ENCODE measurements at places on chromosomes 6 and 20. TPM values are rescaled to one million over a fixed set of nuclear protein-coding genes. Genes with fewer than 3 reads are reported as not detected.

- H3K4me1 ChIP-seq, result no peaks in the 10 kb centered on the region
- H3K27ac ChIP-seq, result no peak overlapping the region
- H3K36me3 ChIP-seq, result no peaks in the 10 kb centered on the region
- H3K27me3 ChIP-seq, result no peaks in the 10 kb centered on the region
- DNase-seq, result no peak
Measured at GRCh38 chr6:32883789-32884188, 29.8 kb downstream of the PSMB9 start.

GRCh38 chr20:59816146-59816738, 117.2 kb downstream of the SYCP2 start:
- H3K27me3 ChIP-seq, result no peaks in the 10 kb centered on the region
- H3K27ac ChIP-seq, result no peak overlapping the region
- no peak for DNase-seq
- H3K4me1 ChIP-seq, result no peaks in the 10 kb centered on the region
- no peak overlapping the region for H3K4me3 ChIP-seq

DNA sequence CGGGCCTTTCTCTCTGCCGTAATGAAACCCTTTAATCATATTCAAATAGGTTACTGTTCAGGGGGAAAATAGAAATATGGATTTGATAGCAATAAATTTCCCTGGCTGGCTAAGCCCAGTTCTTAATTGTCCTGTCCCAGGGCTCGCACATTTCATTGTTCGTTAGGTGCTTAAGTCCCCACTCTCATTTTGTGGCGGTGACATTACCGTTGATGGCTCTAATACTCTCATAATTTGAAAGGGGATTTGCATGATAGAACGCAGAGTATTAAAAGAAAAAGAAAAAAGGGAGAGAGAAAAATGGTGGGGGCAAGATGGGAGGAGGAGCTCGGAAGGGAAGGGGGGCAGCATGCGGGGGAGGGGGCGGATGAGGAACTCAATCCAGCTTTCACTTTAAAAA, 79.1 kb upstream of the FOXP4 start:
- H3K36me3 ChIP-seq, result no peaks in the 10 kb centered on the region
- DNase-seq, result no peak
- H3K4me1 ChIP-seq, result peaks cover 31% of the 10 kb centered on the region
- no peak overlapping the region for H3K4me3 ChIP-seq
- H3K27ac ChIP-seq, result no peak overlapping the region

- H3K27ac ChIP-seq, result no peak overlapping the region
- no peaks in the 10 kb centered on the region for H3K27me3 ChIP-seq
- H3K4me3 ChIP-seq, result no peak overlapping the region
Measured at GRCh38 chr6:105897131-105897530, 189.0 kb upstream of the PRDM1 start.

SPDEF gene
- 0.15 TPM for total RNA-seq

GRCh38 chr6:46377209-46377608, 114.0 kb downstream of the RCAN2 start:
- no peaks in the 10 kb centered on the region for H3K36me3 ChIP-seq
- H3K4me3 ChIP-seq, result no peak overlapping the region
- no peaks in the 10 kb centered on the region for H3K27me3 ChIP-seq
- DNase-seq, result no peak
- H3K27ac ChIP-seq, result no peak overlapping the region
